ENCODE measurements at places on chromosomes 12 and 14. TPM values are rescaled to one million over a fixed set of nuclear protein-coding genes. Genes with fewer than 3 reads are reported as not detected.

Gene DCN
- total RNA-seq: 137 TPM

Gene PEBP1
- 117 TPM for total RNA-seq

- no peak overlapping the region for H3K4me3 ChIP-seq
- no peaks in the 10 kb centered on the region for H3K4me1 ChIP-seq
Observed at GRCh38 chr14:104776961-104777807, 18.4 kb downstream of the AKT1 start.

DNA sequence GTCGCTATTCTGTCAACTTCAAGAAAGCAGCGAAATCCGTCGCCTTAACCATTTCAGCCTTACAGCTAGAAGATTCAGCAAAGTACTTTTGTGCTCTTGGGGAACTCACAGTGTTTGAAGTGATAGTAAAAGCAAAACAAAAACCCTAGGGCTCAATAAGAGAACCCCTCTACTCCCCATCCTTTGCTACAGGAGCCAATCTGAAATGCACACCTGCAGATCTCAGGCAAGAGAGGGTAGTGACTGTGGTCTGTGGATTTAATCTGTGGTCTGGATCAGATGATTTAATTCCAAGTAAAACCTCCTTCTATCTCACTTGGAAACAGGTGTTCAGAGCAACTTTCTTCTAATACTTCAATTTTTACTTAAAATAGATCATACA lies 422.9 kb upstream of the OR4E1 start:
- H3K4me3 ChIP-seq: peak overlapping the region; percentile 28
- peak; percentile 79 for DNase-seq
- H3K36me3 ChIP-seq: no peaks in the 10 kb centered on the region
- no peaks in the 10 kb centered on the region for H3K27me3 ChIP-seq
- H3K27ac ChIP-seq: peak overlapping the region; percentile 92

DNA sequence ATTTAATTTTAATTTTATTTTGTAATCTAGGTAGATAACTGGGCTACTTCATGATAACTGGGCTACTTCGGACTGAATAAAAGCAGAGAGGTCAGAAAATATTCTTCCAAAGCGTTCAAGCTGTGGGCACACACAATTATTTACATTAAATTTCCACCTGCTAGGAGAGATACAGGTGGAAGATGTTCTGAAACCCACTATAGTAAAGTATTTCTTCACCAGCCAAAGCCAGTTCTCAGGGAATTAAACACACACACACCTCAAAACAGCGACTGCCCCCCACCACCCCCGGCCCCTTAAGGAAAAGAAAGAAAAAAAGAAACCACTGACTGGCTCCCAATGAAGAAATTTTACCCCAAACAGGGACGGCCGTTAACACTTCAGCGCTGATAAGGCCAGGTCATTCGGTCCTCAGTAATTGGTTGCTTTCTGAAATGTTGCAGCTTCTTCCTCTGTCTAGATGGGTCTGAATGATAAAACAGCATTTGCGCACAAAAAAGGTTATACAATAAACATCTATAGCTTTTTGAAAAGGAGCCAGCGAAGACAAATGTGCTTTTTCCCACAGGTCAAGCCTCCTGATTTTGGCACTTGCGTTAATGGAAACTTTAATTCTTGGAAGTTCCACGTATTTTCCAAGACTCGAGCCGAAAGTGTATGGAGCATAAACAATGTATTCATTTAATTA lies 771 bp upstream of the KCNJ8 start:
- no peak overlapping the region for H3K4me3 ChIP-seq
- H3K27ac ChIP-seq: no peak overlapping the region
- no peaks in the 10 kb centered on the region for H3K4me1 ChIP-seq
- H3K27me3 ChIP-seq: peaks cover 21% of the 10 kb centered on the region
- no peaks in the 10 kb centered on the region for H3K36me3 ChIP-seq

- H3K27me3 ChIP-seq: no peaks in the 10 kb centered on the region
- no peak overlapping the region for H3K4me3 ChIP-seq
- H3K27ac ChIP-seq: no peak overlapping the region
- no peak for DNase-seq
- no peaks in the 10 kb centered on the region for H3K4me1 ChIP-seq
Observed at GRCh38 chr12:14157088-14157747, 175.8 kb upstream of the GRIN2B start.

GRCh38 chr14:72075649-72076334 lies 143.6 kb downstream of the RGS6 start:
- no peak for DNase-seq
- no peaks in the 10 kb centered on the region for H3K4me1 ChIP-seq
- H3K36me3 ChIP-seq: no peaks in the 10 kb centered on the region
- H3K4me3 ChIP-seq: no peak overlapping the region
- H3K27ac ChIP-seq: no peak overlapping the region

Gene PTGER2
- 2.5 TPM for total RNA-seq

- no peaks in the 10 kb centered on the region for H3K36me3 ChIP-seq
- no peak overlapping the region for H3K27ac ChIP-seq
- no peak overlapping the region for H3K4me3 ChIP-seq
- H3K4me1 ChIP-seq: no peaks in the 10 kb centered on the region
- DNase-seq: no peak
Observed at GRCh38 chr12:101607894-101608293, 13.1 kb downstream of the MYBPC1 start.

- H3K27ac ChIP-seq: no peak overlapping the region
- H3K4me3 ChIP-seq: peak overlapping the region; percentile 26
- DNase-seq: no peak
- H3K36me3 ChIP-seq: no peaks in the 10 kb centered on the region
- no peaks in the 10 kb centered on the region for H3K4me1 ChIP-seq
Observed at GRCh38 chr12:72271451-72272090, 599 bp upstream of the TRHDE start.

Gene IFI27
- total RNA-seq: 360 TPM

- H3K27me3 ChIP-seq: no peaks in the 10 kb centered on the region
- peaks cover 3% of the 10 kb centered on the region for H3K36me3 ChIP-seq
- H3K27ac ChIP-seq: peak overlapping the region; percentile 87
- peaks cover 38% of the 10 kb centered on the region for H3K4me1 ChIP-seq
- H3K4me3 ChIP-seq: peak overlapping the region; percentile 95
Observed at GRCh38 chr12:56221232-56221756, 428 bp downstream of the RNF41 start.

GRCh38 chr14:75578102-75578785 lies at the start of gene FLVCR2:
TSS of gene FLVCR2 (plus strand) at chr14:75578620. CDS start at chr14:75578973, 353 bp downstream.
- peak; percentile 46 for DNase-seq
- peak within 1 kb of the TSS; percentile 53 for H3K27ac ChIP-seq
- peaks cover 7% of the 10 kb centered on the region for H3K4me1 ChIP-seq
- peaks cover 25% of the 10 kb centered on the region for H3K27me3 ChIP-seq
- no peaks in the 10 kb centered on the region for H3K36me3 ChIP-seq

GRCh38 chr14:53523226-53523625 lies 370.1 kb upstream of the DDHD1 start:
- H3K27me3 ChIP-seq: no peaks in the 10 kb centered on the region
- H3K4me3 ChIP-seq: no peak overlapping the region
- no peaks in the 10 kb centered on the region for H3K36me3 ChIP-seq
- no peak overlapping the region for H3K27ac ChIP-seq
- no peak for DNase-seq

- H3K4me1 ChIP-seq: no peaks in the 10 kb centered on the region
- no peak overlapping the region for H3K4me3 ChIP-seq
- H3K27ac ChIP-seq: no peak overlapping the region
- no peaks in the 10 kb centered on the region for H3K27me3 ChIP-seq
- no peak for DNase-seq
- H3K36me3 ChIP-seq: no peaks in the 10 kb centered on the region
Observed at GRCh38 chr14:37436519-37436918, 158.5 kb downstream of the FOXA1 start.

DNA sequence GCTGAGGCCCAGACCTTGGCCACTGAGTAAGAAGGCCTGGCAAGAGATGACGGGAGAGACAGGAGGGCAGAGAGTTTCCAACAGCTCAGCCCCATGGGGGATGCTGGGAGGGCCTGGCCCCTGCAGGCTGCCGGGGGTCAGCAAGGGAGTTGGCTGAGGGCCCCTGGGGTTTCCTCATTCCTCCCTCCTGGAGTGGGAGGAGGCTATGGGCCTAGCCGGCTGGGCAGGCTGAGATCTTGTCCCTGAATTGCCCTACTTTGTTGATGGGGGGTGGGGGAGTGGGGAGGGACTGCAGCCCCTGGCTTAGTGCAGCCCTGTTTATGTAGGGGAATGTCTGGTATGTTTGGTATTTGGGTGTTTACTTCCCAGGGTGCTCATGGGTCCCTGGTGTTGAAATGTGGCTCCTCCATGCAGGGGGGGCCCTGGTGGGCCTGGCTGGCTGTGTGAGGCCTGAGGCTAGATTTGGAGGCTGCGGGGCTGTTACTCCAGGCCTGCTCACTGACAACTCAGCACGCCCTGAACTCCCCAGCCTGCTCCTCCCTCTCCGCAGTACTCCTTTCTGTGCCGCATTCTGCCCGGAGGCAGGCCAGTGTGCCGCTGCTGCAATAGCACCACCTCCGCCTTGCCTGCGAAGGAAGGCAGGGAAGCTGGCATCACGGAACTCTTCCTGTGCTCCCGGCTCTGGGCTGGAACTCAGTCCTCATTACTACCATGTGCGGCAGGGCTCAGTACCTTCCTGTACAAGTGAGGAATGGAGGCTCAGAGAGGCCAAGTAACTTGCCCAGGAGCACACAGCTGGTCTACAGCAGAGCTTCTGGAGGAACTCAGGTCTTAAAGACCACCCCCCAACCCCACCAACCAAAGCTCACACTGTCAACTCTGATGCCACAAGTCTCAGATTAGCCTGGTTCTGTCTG lies 25.3 kb downstream of the JDP2 start:
- H3K4me1 ChIP-seq: no peaks in the 10 kb centered on the region
- H3K4me3 ChIP-seq: no peak overlapping the region

Gene AICDA
- 0.42 TPM for total RNA-seq

GRCh38 chr14:101634850-101635748 lies 73.8 kb downstream of the DIO3 start:
- no peak overlapping the region for H3K27ac ChIP-seq
- H3K4me1 ChIP-seq: no peaks in the 10 kb centered on the region
- no peak for DNase-seq
- no peaks in the 10 kb centered on the region for H3K36me3 ChIP-seq
- H3K27me3 ChIP-seq: peaks cover 3% of the 10 kb centered on the region

Gene PMEL
- 0.28 TPM for total RNA-seq
